ENCODE measurements at places on chromosomes 3 and 15. TPM values are rescaled to one million over a fixed set of nuclear protein-coding genes. Genes with fewer than 3 reads are reported as not detected.
A peak's percentile ranks its signal among the peaks of the same experiment; 100 is the strongest.

The PLAAT1 gene
- total RNA-seq, result not detected

The IL12A gene
- total RNA-seq, result 7.3 TPM

The DPH3 gene
- 23.3 TPM for total RNA-seq

The LHFPL4 gene
- total RNA-seq, result not detected

The CFAP92 gene
- 6.8 TPM for total RNA-seq

The CLEC3B gene
- 29.0 TPM for total RNA-seq

The BFSP2 gene
- total RNA-seq, result not detected

DNA sequence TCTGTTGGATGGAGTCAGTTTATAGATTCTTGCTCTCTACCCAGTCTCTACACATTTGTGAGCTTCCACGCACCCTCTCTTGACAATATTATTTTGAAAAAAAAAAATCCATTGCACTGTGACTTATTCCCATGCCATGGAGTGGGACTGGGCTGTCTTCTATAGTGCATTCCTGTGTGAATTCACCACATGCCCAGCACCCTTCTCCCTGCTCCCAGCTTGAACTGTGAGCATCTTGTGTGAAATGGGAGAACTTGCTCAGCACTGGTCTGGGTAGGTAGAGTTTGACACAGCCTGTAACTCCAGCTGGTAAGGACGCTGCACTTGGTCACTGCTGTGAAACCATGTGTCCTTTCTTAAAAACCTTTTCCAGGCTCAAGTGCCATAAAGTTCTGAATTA is 91.9 kb downstream of the ARNT2 start:
- H3K4me3 ChIP-seq, result no peak overlapping the region
- no peaks in the 10 kb centered on the region for H3K27me3 ChIP-seq
- no peak for DNase-seq
- no peaks in the 10 kb centered on the region for H3K36me3 ChIP-seq
- H3K4me1 ChIP-seq, result no peaks in the 10 kb centered on the region

GRCh38 chr3:153138276-153139210 is 23.5 kb upstream of the RAP2B start:
- H3K27me3 ChIP-seq, result no peaks in the 10 kb centered on the region
- DNase-seq, result peak; percentile 88
- no peaks in the 10 kb centered on the region for H3K36me3 ChIP-seq
- peaks cover 6% of the 10 kb centered on the region for H3K4me1 ChIP-seq
- H3K4me3 ChIP-seq, result no peak overlapping the region

- H3K27me3 ChIP-seq, result no peaks in the 10 kb centered on the region
- H3K4me3 ChIP-seq, result no peak overlapping the region
- no peak overlapping the region for H3K27ac ChIP-seq
- no peaks in the 10 kb centered on the region for H3K4me1 ChIP-seq
- no peaks in the 10 kb centered on the region for H3K36me3 ChIP-seq
- no peak for DNase-seq
Measured at GRCh38 chr15:40197434-40197833, 36.6 kb downstream of the BUB1B start.

DNA sequence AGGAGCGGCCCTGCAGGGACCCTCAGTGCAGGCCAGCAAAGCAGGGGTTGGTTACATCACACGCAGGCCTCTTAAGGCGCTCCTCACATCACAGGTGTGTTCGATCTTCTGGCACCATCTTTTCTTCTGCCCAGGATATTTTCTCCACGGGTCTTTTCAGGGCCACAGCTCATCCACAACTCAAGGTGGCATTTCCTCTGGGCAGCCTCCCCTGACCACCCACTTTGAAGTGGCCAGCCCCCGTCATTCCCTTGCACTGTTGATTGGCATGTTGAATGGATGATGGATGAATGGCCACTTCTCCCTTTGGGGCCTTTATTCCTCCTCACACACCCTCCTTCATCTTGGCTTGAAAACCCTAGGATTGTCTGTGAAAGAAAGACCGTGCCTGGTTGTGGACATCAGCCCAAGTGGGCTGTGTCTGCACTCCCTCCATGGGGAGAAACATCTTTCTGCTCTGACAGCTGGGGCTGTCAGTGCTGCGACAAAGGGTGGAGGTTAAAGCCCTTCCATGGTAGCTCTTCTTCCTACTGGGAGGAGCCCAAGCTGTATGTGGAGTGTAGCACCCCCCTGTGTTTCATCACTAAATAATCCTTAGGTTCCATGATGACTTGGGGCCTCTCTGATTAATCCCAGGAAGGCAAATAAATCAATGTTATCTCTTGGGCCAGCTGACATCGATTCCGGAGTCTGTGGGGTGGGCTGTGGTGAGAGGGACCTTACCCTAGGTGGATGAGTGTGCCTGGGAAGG is 102.5 kb downstream of the EPHB1 start:
- no peak overlapping the region for H3K27ac ChIP-seq
- H3K4me3 ChIP-seq, result no peak overlapping the region
- no peak for DNase-seq
- H3K27me3 ChIP-seq, result no peaks in the 10 kb centered on the region
- no peaks in the 10 kb centered on the region for H3K36me3 ChIP-seq

DNA sequence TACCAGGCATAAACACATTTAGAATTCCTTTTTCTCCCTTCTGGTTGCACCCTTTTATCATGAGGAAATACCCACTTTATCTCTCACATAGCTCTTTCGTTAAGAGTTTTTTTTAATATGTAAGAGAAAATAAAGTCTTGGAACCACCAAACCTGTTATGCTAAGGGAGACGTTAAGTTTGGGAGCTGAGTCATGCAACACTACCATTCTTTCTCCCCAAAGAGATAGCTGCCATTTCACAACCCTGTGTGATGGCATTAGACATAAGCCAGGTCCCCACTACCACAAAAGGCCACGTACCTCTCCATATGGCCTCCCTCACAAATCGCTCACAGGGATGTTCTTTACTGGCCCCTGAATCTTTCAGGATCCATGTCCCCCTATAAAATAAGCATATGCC is 7.6 kb upstream of the NIPA1 start:
- no peaks in the 10 kb centered on the region for H3K4me1 ChIP-seq
- no peaks in the 10 kb centered on the region for H3K27me3 ChIP-seq
- H3K36me3 ChIP-seq, result no peaks in the 10 kb centered on the region
- H3K27ac ChIP-seq, result no peak overlapping the region
- no peak overlapping the region for H3K4me3 ChIP-seq

DNA sequence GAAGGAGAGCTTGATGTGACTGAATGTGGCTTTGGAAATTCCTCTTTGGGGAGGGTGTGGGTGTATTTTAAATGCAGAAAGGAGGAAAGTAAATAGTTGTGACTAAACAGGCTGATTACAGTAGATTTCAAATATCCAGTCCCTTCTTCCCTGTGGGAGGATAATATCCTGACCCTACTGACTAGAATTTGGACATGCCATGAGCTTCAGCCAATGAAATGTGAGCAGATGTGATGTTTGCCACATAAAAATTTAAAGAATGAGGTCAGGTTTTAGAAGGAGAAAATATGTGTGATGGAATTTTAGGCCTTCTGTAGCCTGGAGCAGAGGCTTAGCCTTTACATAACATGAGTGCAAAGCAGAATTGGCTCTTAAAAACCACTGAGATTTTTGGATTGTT is 1218.9 kb downstream of the ROBO2 start:
- no peaks in the 10 kb centered on the region for H3K36me3 ChIP-seq
- H3K27ac ChIP-seq, result no peak overlapping the region
- no peaks in the 10 kb centered on the region for H3K27me3 ChIP-seq
- DNase-seq, result no peak

GRCh38 chr3:62445275-62445674 is 71.9 kb upstream of the FEZF2 start:
- no peak overlapping the region for H3K4me3 ChIP-seq
- H3K4me1 ChIP-seq, result no peaks in the 10 kb centered on the region
- DNase-seq, result no peak
- H3K36me3 ChIP-seq, result no peaks in the 10 kb centered on the region
- no peaks in the 10 kb centered on the region for H3K27me3 ChIP-seq

DNA sequence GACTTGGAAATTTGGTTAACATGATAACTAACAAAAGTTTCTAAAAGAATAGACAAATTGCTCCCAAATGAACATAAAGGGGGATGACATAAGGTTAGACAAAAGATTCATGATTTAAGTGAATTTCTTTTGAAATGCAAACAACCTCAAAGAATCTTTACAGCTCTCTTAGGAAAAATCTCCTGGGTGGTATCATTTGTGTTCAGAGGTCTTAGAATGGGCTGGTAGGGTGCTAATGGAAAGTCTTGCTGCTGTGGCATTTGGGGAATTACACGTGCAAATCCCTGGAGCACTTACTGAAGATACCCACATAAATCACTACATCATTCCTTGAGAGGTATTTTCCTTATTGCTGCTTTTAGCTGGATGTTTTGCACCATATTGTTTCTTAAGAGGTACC is 14.4 kb upstream of the ROBO2 start:
- no peaks in the 10 kb centered on the region for H3K4me1 ChIP-seq
- no peak for DNase-seq
- H3K27ac ChIP-seq, result no peak overlapping the region
- no peaks in the 10 kb centered on the region for H3K27me3 ChIP-seq
- no peak overlapping the region for H3K4me3 ChIP-seq
- no peaks in the 10 kb centered on the region for H3K36me3 ChIP-seq

GRCh38 chr15:41233367-41233771 is 2.3 kb downstream of the CHP1 start:
- no peak overlapping the region for H3K4me3 ChIP-seq
- H3K27ac ChIP-seq, result no peak overlapping the region
- H3K36me3 ChIP-seq, result no peaks in the 10 kb centered on the region
- DNase-seq, result no peak

- H3K36me3 ChIP-seq, result no peaks in the 10 kb centered on the region
- no peaks in the 10 kb centered on the region for H3K4me1 ChIP-seq
- H3K27me3 ChIP-seq, result no peaks in the 10 kb centered on the region
- DNase-seq, result peak; percentile 88
- no peak overlapping the region for H3K4me3 ChIP-seq
- H3K27ac ChIP-seq, result no peak overlapping the region
Measured at GRCh38 chr15:50128266-50128665, 9.2 kb upstream of the ATP8B4 start.

DNA sequence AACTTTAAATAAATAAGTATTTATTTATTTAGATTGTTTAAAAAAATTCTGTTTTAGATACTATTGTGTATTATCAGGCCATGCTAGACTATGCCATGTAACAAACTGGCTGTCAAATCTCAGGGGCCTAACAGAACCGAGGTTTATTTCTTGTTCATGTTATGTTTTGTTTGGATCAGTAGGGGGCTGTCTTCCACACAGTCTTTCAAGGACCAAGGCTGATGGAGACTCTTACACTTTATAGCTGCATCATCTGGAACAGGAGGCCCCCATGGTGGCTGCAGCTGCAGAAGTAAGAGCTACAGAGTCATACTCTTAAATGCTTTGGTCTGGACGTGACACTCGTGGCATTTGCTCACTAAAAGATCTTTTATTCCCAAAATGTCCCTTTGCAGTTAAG is 33.0 kb upstream of the ARL14 start:
- no peak overlapping the region for H3K4me3 ChIP-seq

DNA sequence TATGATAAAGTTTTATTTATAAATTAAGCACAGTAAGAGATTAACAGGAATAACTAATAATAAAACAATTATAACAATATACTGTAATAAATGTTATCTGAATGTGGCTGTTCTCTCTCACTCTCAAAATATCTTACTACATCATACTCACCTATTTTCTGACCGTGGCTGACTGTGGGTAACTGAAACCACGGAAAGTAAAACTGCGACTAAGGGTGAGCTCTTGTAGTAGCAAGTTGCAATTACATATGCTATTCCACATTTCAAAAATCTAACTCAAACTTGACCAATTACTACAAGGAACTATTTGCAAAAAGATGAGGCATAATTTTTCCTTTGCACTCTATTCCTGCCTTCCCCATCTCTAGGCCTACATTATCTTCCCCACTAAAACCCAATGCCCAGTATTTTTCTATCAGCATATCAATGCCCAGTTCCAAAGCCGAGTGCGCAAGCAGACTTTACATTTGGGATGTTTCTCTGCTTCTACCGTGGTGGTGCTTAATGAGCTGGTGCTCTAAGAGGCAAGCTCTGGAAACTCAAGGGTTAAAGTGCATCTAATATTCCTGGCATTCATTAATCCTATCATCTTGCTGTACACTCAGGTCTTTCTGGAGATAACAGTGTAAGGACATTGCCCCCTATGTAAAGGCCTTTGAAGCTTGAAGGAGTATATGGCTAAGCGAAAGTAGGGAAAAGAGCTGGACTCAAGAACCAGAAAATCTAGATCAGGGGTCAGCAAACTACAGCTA is 6.7 kb downstream of the PCYT1A start:
- peaks cover 26% of the 10 kb centered on the region for H3K4me1 ChIP-seq
- DNase-seq, result no peak
- H3K27me3 ChIP-seq, result no peaks in the 10 kb centered on the region
- no peaks in the 10 kb centered on the region for H3K36me3 ChIP-seq
- no peak overlapping the region for H3K4me3 ChIP-seq
